ENCODE measurements at places on chromosomes 6 and 20.

GRCh38 chr20:24723647-24724352 is 225.3 kb upstream of the CST7 start:
- no peak for DNase-seq

DNA sequence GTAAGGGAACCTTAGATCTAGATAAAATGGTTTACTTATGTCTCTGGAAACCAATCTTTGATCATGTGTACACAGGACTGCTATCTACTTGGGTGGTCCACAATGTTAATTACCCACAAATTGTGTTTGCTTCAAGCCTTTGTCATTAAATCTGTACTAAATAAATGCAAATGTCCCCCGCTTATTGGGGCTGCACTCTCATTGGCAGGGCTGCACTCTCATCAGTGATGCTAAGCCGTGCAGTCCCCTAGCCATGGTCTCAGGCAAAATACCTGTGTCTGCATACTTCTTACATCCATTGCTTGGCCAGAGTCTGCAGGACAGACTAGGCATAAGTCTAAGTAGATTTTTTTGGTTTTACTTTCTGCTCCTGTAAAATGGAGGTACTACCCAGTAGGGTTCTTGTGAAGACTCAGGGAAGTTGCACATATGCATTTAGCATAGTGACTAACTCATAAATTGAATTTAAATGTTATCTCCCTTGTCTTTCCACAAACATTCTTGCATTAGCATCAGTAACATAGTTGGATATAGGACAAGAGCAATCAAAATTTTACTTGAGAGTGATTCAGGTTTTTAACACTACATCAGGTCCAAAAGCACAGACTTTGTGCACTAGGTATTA is 117.4 kb downstream of the ASCC3 start:
- no peak for DNase-seq

DNA sequence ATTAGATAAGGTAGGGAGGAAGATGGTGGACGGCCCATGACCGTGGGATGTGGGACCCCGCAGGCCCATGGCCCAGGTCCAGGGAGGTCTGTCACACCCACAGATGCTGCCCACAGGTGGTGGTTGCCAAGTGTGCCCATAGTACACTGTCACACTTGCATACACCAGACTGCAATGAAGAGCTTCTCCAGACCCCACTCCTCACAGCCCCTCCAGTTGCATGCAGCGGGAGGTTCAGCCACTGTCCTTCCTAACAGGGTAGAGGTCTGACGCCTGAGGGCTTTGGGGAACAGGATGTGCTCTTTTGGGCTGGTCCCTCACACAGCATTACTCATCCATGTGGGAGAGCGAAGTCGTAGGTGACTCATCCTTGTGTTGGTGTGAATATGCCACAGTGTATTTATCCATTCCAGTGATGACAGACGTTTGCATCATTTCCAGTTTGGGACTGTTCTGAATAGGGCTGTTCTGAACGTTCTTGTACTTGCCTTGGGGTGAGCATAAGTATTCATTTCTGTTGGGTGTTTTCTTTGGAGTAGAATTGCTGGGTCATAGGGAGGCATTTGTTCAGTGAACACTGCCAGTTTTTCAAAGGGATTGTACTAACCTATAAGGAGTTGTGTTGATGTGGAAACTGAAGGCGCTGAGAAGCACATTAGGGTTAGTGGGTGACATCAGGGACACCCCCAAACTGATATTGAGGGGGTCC is 10.1 kb upstream of the PYGB start:
- DNase-seq = no peak

DNA sequence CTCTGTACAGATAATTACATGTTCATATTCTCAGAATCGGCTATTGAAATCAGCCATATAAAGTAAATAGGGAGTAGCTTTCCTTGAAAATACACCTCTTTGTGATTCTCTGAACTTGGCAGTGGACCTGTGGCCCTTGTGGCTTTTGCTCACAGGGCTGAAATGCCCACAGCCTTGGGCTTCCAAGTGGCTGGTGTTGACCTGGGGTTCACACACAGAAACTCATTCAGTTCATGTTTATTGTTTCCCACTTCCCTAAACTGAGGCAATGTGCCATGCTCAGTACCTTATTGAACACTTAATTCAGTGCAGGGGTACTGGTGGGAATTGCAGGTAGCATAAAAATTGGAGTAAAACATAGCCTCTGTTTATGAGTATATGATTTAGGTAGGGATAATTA is 19.1 kb upstream of the TULP4 start:
- no peak for DNase-seq

DNA sequence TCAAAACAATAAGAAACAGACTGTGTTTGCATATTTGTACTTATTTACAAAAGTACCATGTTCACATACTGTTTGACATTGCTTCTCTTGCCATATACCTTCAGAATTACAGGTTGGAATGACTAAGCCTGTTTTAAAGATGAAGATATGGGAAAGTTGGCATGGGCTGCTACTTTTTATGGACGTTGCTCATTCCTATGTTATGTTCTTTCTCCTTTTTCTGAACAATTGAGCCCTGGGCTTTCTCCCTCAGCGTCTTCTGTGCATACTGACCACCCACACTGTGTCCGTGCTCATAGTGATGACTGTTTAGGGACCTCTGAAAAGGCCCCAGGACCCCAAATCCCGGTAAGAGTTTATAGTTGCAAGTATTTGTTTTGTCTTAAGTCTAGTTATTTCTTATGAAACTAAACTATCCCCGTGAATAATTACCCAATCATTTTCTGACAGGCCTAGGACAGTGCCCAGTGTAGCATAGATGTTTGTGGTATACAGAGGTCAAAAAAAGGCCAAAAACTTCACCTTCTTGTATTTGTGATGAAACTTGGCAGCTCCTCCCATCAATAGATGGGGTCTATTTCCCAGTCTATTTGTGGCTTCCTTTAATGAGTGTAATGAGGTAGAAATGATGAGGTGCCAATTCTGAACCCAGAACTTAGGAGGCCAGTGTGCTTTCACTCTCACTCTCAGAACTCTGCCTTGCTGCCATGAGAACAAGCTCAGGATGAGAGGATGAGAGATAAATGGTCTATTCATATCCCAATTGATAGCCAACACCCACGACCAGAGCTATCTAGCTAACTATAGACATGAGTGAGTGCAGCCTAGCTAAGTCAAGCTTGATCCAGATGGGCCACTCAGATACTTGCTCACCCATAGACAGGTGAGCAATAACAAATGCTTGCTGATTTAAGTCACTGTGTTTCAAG is 40.9 kb downstream of the GSTA4 start:
- no peak for DNase-seq

DNA sequence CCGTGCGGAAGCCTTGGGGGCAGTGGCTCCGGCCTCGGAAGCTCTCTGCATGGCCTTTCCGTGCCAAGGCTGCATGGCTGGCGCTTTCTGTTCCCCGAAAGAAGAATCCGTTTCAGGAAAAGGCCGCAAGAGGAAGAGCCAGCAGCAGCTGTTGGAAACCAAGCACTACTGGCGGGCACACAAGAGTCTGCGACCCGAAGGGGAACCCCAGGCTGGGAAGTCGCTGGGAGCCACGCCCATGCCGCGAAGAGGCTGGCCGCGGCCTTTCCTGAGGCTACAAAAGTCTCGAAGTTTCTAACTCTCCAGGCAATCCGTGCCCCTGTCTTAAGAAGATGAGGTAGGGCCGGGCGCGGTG is at the start of gene CGAS:
Gene CGAS, minus strand, starts transcription at position 191 of the 355 bp plus-strand sequence. Its CDS starts 116 bp downstream, at position 75.
- peak; percentile 85 for DNase-seq

DNA sequence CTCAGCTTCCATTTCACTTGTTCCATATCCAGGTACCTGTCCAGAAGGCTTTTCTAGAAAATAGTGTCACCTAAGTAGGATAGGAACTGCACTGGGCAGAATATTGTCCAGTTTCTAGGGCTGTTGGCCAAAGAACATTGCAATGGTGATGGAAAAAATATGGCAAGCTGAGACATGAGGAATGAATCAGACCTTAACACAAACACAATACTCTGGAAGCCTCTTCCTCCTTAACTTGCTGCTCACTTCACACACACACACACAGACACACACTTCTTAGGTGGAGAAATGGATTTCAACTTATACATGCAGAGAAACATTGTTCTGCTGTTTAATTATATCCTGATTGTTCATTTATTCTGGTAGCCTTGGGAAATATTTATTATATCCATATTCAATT is 203.0 kb upstream of the RGS17 start:
- no peak for DNase-seq

DNA sequence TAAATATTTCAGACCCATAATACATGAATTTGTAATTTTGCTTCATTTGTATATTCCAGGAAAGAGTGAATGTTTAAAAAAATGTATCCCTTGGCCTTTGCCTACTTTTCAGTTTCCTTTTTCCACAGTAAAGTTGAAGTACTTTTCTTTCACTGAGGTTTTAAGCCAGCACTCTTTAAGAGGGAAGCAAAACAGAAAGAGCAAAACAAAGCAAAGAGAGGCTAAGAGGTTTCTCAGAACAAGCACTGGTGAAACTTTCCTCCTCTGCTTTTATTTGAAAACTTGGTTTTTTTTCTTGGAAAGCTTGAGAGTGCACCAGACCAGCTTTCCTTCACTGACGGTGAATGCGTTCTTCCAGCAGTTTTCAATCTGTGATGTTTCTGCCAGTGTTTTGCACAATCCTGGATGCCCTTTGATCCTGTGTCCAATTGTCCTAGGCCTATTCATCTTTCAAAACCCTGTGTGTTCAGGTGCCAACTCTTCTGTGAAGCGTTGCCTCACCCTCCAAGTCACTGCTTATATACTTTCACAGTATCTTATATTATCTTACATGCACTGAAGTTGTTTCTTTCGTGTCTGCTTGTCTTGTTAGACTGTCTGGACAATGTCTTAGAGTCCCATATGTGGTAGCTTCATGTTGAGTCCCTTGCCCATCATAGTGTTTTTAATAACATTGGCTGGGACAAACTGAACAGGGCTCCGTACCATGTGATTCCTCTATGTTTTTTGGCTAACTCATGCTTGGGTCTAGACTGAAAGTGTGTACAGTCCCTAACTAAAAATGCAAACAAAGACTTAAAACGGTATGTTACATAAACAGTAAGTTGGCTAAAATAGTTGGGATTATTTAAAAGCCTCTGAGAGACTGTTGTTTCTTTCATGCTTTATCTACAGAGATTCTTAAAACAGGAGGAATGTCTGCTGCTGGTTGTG is 1.9 kb downstream of the RNF217 start:
- peak; percentile 76 for DNase-seq

- no peak for DNase-seq
These were observed 185.3 kb downstream of the OGFRL1 start for GRCh38 chr6:71473926-71474325.

DNA sequence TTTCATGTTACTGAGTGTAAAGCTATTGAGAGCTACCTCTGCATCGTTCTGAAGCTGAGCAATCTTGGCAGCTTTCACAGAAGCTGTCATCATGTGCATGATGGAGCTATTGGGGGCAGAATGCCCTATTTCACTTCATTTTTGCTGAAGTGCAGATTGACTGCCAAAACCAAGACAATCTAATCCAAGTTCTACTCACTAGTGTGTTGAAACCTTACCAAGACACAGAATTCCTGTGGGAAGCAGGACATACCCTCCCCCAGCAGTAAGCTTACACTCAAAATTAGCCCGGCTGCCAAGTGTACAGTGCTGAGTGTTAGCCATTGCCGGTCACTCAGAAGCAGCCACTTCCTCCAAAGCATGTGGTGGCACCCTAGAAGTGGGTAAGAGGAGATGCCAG is 177.3 kb upstream of the TENT5A start:
- no peak for DNase-seq

DNA sequence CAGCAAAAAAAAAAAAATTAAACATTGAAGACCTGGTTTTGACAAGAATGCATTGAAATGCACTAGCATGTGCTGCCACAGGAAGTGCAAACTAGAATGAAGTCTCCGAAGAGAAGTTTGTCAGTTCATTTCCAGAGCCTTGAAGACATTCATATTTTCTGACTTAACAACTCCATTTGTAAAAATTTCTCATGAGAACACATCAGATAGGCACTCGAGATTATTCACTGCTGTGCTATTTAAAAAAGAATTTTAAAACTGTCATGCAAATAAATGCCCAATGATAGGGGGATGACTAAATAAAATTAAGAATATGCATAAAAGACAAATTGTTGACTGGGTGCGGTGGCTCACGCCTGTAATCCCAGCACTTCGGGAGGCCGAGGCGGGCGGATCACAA is 394.6 kb upstream of the JARID2 start:
- DNase-seq = no peak
